ENCODE measurements at places on chromosomes 5 and 9.

DNA sequence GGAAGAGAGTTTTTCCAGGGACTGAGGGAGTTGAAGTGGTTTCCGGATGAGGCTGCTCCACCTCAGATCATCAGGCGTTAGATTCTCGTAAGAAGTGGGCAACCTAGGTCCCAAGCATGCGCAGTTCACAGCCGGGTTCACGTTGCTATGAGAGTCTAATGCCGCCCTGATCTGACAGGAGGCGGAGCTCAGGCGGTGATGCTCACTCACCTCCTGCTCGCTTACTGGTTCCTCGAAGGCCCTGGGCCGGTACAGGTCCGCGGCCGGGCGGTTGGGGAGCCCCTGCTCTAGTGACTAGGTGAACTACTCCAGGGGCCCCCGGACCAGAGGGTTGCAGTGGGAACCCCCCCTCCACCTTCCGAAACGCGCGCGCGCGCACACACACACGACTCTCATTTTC, 997 bp upstream of the RNF130 start:
- DNase-seq = no peak

- no peak for DNase-seq
These were observed 161.7 kb downstream of the GLIS3 start for GRCh38 chr9:4138180-4138579.

DNA sequence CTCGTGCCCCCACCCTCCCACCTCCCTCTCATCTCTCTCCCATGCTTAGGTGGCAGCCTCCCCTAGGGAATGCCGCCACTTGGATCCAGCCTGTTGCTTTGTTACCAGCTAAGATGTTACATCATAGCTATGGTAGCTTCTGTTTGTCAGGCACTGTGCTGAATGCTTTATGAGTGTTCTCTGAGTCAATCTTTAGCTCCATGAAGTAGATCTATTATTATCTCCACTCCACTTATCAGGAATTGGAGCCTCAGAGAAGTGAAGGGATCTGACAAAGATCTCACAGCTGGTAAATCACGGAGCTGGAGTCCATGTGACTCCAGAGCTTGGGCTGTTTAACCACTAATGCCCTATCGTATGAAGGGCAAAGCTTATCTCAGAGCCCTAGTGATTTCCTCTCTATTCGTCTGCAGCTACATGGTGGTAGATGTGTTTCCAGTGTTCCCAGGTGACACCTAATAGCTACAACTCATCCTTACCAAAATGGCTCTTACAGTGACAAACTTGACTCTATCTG, 54.1 kb downstream of the GARNL3 start:
- peak; percentile 58 for DNase-seq

GRCh38 chr5:95720094-95720786, 10.9 kb upstream of the RHOBTB3 start:
- no peak for DNase-seq

DNA sequence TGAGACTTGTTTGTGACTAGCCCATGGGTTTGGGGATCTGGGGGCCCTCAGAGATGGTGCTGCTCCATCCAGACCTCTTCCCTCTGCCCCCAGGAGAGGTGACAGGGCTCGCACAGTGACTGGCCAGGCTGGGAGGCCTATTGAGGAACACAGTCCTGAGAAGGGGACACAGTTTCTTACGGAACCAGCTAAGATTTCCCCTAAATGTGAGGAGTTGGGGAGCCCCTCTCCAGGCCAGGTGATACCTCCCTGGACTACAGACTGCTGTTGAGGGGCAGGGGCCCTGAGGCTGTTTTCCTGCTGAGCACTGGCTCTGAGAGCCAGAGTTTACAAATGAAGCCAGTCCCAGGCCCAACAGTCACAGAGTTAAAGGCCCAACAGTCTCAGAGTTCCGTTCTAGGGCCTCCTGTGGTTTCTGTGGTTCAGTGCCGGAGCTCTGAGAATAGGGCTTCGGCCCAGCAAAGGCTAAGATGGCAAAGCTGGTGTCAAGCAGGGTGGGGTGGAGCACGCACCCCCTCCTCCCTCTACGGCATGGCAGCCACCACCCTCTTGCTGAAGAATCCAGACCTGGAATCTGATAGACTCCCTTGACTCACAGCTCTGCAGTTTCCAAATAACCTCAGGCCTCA, 1.1 kb upstream of the SEMA4D start:
- no peak for DNase-seq

DNA sequence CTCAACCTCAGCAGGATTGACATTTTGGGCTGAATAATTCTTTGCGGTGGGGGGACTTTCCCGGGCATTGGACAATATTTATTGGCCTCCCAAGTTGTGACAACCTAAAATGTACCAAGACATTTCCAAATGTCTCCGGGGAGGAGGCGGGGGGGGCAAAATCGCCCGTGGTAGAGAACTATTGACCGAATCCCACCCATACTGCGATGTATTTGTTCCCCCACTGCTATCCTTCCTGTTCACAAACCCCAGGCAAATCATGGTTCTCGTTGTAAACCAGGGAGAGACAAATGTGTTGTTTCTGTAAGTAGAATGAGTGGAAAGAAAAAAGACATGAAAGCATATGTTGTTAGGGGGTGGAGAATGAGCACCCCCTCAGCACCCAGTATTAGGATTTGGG, 141.9 kb downstream of the PSAT1 start:
- DNase-seq = no peak
